Transverse colon (tissue), 4 donors: ENCODE measurements at places on chromosomes 3 and 15. TPM values are rescaled to one million over a fixed set of nuclear protein-coding genes. Genes with fewer than 3 reads are reported as not detected.

Gene CSTA
- total RNA-seq, result 1.4 TPM

GRCh38 chr3:122577409-122578031 is at the start of gene PARP15:
Gene PARP15 (plus strand): TSS chr3:122577650. CDS start chr3:122577668, 18 bp downstream.
- DNase-seq, result peak; percentile 28

Gene CP
- total RNA-seq, result 0.80 TPM

Gene TRH
- total RNA-seq, result not detected

- no peak for DNase-seq
Measured at GRCh38 chr3:13661121-13661520, 112.2 kb downstream of the FBLN2 start.

DNA sequence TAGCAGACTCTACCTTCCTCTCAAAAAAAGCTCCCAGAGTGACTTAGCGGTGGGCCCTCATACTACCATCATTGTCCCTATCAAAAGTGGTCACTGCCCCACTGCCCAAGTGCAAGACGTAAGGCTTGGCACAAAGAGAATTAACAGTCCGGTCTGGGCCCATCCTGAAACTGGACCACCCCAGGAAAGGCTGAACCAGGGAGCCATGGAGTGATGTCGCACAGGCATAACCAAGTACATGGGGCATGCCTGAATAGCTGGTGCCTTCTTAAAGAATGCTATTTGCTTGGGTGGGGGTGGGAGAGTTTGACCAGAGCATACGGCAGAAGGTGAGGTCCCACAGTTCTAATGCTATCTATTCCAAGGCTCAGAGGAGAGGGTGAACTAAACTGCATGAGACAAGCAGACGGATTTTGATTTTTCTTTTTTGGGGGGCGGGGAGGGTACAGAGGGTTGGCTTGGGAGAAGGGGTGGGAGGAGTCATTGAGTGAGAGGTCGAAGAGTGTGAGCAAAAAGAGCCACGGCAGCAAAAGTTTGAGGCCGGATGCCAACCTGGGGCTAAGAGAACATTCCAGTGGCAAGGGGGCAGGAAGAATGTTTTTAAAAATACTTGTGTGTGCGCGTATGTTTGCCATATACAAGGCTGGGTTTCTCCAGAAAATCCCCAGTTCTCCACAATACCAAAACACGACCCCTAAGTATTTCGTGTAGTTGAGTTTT is 50.2 kb downstream of the FAM174B start:
- DNase-seq, result no peak

DNA sequence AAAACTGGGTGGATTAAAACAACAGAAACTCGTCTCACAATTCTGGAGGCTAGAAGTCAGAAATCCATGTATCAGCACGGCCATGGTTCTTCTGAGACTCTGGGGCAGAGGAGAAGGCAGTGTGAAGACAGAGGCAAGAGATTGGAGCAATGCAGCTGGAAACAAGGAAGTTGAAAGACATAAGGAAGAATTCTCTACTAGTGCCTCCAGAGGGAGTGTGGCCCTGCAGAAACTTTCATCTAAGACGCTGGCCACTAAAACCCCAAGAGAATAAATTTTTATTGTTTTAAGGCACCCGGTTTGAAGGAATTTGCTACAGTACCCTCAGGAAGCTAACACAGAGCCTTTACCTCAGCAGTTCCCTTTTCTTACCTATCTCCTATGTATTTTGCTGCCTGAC is 1012.2 kb upstream of the CADM2 start:
- no peak for DNase-seq

Gene MYZAP
- total RNA-seq, result 8.2 TPM

Gene CKMT1A
- 148 TPM for total RNA-seq

Gene FOXB1
- not detected for total RNA-seq

DNA sequence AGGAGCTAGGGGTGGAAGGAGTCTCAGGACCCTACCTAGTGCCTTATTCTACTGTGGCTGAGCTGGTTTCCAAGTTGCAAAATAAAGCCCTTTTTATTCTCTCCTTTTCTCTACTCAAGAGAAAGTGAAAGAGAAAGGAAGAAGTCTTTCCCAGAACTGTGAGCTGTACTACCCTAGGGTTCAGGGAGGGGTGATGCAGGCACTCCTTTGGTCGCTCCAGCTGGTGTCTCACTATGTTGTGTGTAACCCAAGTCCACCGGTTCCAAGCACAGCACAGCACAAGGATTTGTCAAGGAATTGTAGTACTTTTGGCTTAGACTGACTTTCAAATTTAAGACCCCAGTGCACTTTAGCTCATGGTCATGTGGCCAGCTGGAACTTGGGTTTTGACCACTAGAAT is 1721.7 kb downstream of the OTOL1 start:
- no peak for DNase-seq

Gene CYP1A2
- not detected for total RNA-seq

DNA sequence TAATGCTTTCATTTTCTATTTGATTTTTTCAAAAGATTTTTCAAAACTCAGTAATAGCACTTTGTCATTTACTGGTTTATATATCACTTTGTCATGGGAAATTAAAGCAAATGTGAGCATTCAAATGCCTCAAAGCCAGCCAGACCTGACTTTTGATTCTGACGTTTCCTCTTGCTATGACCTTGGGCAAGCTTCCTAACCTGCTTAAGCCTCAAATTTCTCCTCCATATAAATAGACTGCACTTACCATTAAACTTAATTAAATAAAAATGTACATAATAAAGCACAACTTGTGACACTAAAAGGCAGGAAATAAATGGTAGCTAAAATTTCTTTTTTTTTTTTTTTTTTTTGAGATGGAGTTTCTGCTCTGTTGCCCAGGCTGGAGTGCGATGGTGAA is 19.2 kb downstream of the MCF2L2 start:
- no peak for DNase-seq

Gene GOLGA6L4
- 2.6 TPM for total RNA-seq

DNA sequence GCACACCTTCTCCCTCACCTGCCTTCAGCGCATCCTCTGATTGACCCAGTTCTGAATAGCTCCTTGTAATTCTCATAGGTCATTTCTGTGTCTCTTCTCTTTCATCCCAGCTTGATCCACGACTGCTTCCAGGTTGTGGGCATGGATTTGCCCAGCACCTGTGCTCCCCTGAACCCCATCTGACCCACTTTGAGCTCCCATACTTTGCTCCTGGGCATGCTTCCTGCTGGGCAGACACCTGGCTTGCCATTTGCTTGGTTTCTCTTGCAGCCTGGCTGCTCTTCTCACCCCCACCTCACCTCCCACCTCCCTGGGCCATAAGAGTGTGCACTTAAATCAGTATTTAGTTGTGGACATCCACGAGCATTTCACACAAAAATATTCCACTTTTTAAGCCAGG is 635.5 kb downstream of the TBL1XR1 start:
- DNase-seq, result no peak

- no peak for DNase-seq
Measured at GRCh38 chr3:52247409-52248164, 2.0 kb downstream of the PPM1M start.

- no peak for DNase-seq
Measured at GRCh38 chr3:190371152-190371551, 16.8 kb upstream of the CLDN16 start.

DNA sequence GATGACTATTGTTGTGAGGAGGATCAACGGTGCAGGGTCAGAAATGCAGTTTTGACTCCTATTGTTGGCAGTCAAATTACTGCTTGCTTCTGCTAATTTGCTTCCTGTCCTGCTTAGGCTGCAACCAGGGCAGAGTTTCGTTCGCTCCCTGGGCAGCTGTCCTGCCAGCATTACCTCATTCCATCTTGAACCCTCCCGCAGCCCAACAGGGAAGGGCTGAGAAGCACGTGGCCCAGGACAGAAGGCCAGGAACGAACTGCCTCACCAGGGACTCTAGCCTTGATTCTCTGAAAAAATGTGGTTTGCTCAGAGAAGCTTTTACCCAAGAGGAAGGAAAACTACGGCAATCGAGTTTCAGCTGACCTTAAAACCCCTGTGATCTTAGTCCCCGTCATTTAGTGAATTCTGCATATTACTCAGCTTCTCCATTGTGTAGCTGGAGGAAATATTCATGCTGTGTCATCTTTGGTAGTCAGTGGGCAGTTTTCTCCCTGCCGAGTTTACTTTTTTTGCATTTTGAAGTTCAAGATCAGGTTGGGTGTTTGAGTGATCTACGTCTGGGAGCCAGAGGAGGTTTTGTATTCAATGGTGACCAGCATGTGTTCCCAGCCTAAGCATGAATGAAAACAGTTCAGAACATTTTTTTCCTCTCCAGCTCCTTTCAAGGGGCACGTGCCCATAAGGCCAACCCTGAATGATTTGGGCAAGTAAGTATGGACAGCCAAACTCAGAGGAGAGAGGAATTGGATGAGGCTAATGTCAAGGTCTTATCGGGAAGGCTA is 23.0 kb downstream of the TLNRD1 start:
- peak; percentile 43 for DNase-seq

DNA sequence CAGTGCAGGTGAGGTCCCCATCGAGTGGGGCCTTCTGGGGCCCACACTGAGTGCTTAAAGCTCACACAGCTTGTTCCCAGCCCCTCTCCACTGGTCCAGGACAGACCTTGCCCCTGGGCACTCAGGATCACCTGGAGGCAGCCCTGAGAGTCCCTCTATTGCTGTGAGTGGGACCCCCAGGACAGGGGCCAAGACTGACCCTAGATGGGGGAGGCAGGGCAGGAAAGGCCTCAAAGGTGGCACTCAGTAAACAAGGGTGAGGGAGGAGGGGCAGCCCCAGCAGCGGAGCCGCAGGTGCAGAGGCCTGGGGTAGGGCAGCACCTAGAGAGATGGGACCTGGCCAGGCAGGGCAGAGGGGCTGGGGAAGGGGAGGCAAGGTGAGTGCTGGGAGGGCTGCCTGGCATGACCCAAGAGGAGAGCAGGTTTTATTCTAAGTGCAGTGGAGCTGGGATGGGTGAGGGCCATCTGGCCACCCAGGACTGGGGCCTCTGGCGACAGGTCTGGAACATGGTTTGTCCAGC is 27.9 kb downstream of the CFAP100 start:
- no peak for DNase-seq

Gene CKMT1B
- total RNA-seq, result 184 TPM

Gene GRIP2
- total RNA-seq, result not detected

DNA sequence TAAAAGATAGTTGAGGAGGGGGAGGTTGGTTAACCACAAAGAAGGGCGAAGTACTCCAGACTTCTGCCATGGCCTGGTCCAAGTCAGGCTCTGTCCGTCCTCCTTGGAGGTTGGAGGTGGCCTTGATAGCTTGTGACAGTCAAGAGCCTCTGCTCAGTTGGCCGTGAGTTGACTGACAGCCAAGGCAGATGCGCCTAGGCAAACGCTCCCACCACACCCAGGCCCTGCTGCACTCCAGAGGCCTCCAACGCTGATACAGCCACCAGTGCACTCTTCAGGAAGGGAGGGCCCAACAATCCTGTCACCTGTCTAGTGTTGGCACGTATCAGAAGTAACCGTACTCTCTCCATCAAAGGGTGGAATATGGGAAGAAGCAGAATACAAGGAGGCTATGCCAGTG is 9.3 kb downstream of the RBPMS2 start:
- no peak for DNase-seq

Gene TEX55
- not detected for total RNA-seq

GRCh38 chr15:66228807-66229735 is 24.5 kb downstream of the MEGF11 start:
- no peak for DNase-seq

Gene ZBTB47
- total RNA-seq, result 44.1 TPM

GRCh38 chr3:41302295-41302694 is 103.0 kb downstream of the CTNNB1 start:
- DNase-seq, result no peak

Gene PSMD6
- 66.6 TPM for total RNA-seq

DNA sequence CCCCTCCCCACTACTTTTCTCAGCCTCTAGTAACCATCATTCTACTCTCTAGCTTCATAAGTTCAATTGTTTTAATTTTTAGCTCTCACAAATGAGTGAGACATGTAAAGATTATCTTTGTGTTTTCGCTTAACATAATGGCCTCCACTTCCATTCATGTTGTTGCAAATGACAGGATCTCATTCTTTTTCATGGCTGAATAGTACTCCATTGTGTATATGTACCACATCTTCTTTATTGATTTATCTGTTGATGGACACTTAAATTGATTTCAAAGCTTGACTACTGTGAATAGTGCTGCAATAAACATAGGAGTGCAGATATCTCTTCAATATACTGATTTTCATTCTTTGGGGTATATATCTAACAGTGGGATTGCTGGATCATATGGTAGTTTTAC is 699.8 kb upstream of the NR2F2 start:
- DNase-seq, result no peak

GRCh38 chr3:63990733-63991132 is 32.6 kb downstream of the PSMD6 start:
- no peak for DNase-seq

DNA sequence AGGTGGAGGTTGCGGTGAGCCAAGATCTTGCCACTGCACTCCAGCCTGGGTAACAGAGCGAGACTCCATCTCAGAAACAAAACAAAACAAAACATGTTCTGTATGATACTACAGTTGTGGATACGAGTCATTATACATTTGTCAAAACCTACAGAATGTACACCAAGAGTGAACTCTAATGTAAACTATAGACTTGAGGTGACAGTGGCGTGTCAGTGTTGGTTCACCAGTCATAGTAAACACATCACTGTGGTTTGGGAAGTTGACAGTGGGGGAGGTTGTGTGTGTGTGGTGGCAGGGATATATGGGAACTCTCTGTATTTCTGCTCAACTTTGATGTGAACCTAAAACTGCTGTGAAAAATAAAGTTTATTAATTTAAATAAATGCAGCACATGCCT is 33.0 kb upstream of the GNB5 start:
- no peak for DNase-seq

Gene KLHL6
- total RNA-seq, result 3.4 TPM

Gene CPLX3
- not detected for total RNA-seq

- peak; percentile 15 for DNase-seq
Measured at GRCh38 chr3:24220859-24221657, 273.6 kb downstream of the THRB start.

DNA sequence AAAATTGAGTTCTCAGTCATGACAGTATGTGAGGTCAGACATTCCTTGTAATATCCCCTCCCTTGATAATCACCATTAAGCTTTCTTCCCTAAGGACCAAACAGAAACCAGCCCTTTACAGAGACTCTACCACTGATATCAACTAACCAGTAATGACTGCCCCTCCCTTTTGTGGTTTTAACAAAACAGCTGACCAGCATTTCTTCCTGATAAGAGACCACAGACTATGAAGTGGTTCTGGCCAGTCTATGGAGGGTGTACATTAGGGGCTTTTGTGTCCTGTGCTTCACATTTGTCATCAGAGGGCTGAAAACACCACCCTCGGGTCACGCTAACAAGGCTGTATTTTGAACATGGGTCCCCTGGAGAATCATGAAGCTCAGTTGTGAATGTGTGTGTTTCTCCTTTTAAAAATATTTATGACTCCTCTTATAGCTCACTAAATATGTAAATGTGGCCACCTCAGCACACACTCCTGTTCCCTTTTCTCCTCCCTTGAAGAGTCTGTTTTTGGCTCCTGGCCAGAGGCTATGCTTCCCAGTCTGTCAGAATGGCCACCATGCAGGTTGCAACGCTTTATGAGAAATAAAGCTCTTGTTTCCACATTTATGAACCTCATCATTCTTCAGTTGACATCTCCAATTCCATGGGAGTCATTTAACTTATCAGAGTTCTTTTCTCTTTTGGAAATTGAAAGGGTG is 239.3 kb downstream of the CPNE4 start:
- no peak for DNase-seq

Gene EPHB1
- 1.4 TPM for total RNA-seq

Gene ATP8B4
- 26.2 TPM for total RNA-seq

Gene AADACL2
- not detected for total RNA-seq

Gene GPR176
- total RNA-seq, result 10.9 TPM

- no peak for DNase-seq
Measured at GRCh38 chr3:171733561-171733960, 76.7 kb downstream of the PLD1 start.
